Chondrocyte (in vitro differentiated cells): ENCODE measurements at places on chromosomes 6 and 20. TPM values are rescaled to one million over a fixed set of nuclear protein-coding genes. Genes with fewer than 3 reads are reported as not detected.

The LBP gene
- not detected in 3 replicates for total RNA-seq

The CCN6 gene
- total RNA-seq, result not detected in 3 replicates

The LAMA2 gene
- total RNA-seq, result 1.9 to 9.8 TPM (median 2.5 TPM) in 3 replicates

The MAN1A1 gene
- 6.9 to 16.3 TPM (median 7.2 TPM) in 3 replicates for total RNA-seq

The BIRC7 gene
- 0.50 to 0.51 TPM in 2 of 3 replicates, not detected in the other for total RNA-seq

The TNNC2 gene
- 0.46 to 0.63 TPM (median 0.52 TPM) in 3 replicates for total RNA-seq

The TRIM40 gene
- not detected in 3 replicates for total RNA-seq

The CYP39A1 gene
- 0.31 to 0.62 TPM in 2 of 3 replicates, not detected in the other for total RNA-seq

DNA sequence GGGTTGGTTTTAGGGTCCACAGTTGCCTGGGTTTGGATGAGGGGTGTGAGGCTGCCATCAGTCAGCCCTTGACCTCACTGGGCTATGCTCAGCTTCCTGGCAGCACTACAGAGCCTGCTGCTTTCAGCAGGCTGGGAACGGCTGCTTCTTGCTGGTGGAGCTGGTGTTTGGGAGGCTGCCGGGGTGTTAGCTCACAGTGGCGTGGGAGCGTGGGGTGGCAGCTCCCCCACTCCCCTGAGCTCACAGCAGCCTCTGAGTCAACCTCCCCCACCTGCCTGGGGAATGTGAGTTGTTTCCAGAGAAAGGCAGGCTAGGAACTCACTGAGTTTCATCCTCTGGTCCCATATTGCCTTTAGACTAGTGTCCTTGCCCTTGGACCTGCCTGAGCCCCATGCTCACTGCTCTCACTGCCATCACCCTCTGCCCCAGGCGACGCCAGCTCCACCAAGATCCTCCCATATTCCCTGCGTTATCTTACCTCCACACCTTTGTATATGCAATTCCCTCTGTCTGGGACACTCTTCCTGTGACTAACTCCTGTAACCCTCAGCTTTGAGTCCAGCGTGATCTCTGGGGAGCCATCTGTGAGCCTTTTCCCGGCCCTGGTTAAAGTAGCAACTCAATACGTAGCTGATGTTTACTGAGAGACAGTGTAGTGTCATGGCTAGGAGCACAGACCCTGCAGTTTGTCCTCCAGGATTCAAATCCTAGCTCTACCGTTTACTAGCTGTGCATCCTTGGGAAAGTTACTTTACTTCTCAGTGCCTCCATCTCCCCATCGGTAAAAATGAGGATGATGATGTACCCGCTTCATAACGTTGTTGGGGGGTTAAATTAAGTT, 34.8 kb downstream of the PPP1R16B start:
- no peaks in the 10 kb centered on the region for H3K36me3 ChIP-seq
- DNase-seq, result no peak
- no peaks in the 10 kb centered on the region for H3K4me1 ChIP-seq
- no peak overlapping the region for H3K4me3 ChIP-seq
- peaks cover 32% of the 10 kb centered on the region for H3K27me3 ChIP-seq

GRCh38 chr6:71488186-71488585, 199.6 kb downstream of the OGFRL1 start:
- H3K4me3 ChIP-seq, result no peak overlapping the region
- H3K27ac ChIP-seq, result no peak overlapping the region
- peaks cover 19% of the 10 kb centered on the region for H3K4me1 ChIP-seq
- no peak for DNase-seq

DNA sequence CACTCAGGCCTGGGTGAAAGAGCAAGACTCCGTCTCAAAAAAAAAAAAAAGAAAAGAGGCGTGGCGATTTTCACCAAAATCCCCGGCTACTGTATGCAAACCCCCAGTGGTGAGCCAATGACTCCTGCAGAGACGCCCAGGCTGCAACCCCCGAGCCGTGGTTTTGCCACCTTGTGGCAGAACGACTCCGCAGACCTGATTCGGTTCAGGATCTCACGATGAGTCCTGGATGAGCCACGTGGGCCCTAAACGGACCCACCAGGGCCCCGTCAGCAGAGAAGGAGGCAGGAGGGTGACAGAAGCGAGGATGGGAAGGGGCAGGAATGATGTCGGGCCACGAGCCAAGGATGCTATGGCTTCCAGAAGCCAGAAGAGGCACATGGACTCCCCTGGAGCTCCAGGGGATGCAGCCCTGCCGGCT, 42.5 kb downstream of the SLC2A4RG start:
- no peak for DNase-seq
- H3K27me3 ChIP-seq, result no peaks in the 10 kb centered on the region
- H3K4me3 ChIP-seq, result no peak overlapping the region
- no peaks in the 10 kb centered on the region for H3K4me1 ChIP-seq
- H3K36me3 ChIP-seq, result no peaks in the 10 kb centered on the region

- DNase-seq, result no peak
- peak overlapping the region; percentile 88 for H3K27ac ChIP-seq
- H3K36me3 ChIP-seq, result no peaks in the 10 kb centered on the region
- H3K4me1 ChIP-seq, result peaks cover 30% of the 10 kb centered on the region
- peak overlapping the region; percentile 49 for H3K4me3 ChIP-seq
- H3K27me3 ChIP-seq, result no peaks in the 10 kb centered on the region
Measured at GRCh38 chr6:167699141-167699931, 127.4 kb upstream of the AFDN start.

- DNase-seq, result no peak
- no peaks in the 10 kb centered on the region for H3K27me3 ChIP-seq
- H3K4me3 ChIP-seq, result no peak overlapping the region
- peaks cover 29% of the 10 kb centered on the region for H3K36me3 ChIP-seq
- H3K27ac ChIP-seq, result no peak overlapping the region
Measured at GRCh38 chr6:36865835-36866234, 8.8 kb downstream of the PPIL1 start.

GRCh38 chr20:49891476-49892110, 23.7 kb downstream of the SPATA2 start:
- peaks cover 55% of the 10 kb centered on the region for H3K4me1 ChIP-seq
- H3K36me3 ChIP-seq, result no peaks in the 10 kb centered on the region
- H3K27me3 ChIP-seq, result no peaks in the 10 kb centered on the region
- peak overlapping the region; percentile 13 for H3K27ac ChIP-seq
- DNase-seq, result peak; percentile 81

- DNase-seq, result no peak
- no peak overlapping the region for H3K4me3 ChIP-seq
- H3K27ac ChIP-seq, result no peak overlapping the region
- no peaks in the 10 kb centered on the region for H3K36me3 ChIP-seq
- no peaks in the 10 kb centered on the region for H3K27me3 ChIP-seq
- H3K4me1 ChIP-seq, result no peaks in the 10 kb centered on the region
Measured at GRCh38 chr6:132843316-132844035, 29.1 kb downstream of the RPS12 start.

DNA sequence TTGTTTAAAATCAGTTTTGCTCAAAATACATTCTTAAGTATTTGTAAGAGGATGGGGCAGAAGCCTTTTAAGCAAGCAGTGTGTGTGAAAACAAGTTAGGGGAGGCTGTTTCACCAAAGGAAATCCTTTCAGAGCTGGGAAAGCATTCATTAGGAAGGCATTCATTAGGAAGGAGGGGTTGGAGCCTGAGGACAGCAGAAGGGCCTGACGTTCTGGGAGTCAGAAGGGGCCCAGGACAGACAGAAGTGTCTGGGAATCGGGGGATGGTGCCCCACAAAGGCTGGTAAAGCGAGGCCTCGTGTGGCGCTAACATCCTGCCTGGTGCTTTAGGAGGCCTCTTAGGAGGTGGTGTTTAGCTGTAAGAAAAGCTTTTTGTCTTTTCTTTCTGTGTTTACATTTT, 80.6 kb upstream of the NXT1 start:
- H3K36me3 ChIP-seq, result no peaks in the 10 kb centered on the region
- H3K4me1 ChIP-seq, result peaks cover 41% of the 10 kb centered on the region
- H3K27ac ChIP-seq, result peak overlapping the region; percentile 84
- H3K27me3 ChIP-seq, result no peaks in the 10 kb centered on the region

DNA sequence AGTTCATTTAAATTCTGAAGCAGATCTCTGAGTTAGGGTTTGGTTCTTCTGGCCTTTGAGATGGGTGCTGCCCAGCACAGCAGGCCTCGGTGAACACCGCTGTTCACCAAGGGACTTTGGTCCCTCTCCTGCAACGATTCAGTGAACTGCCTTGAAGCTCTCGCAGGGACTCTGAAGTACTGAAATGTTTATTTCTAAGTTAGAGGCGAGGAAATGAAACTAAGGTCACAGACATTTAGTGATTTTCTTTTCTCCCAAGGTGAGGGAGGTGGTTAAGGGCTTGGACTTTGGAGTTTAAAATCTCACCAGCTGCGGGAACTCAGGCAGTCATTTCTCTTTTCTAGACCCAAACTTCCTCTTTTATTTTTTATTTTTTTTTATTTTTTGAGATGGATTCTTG, 26.2 kb downstream of the E2F3 start:
- peaks cover 28% of the 10 kb centered on the region for H3K4me1 ChIP-seq
- H3K27ac ChIP-seq, result no peak overlapping the region
- no peak overlapping the region for H3K4me3 ChIP-seq
- no peaks in the 10 kb centered on the region for H3K27me3 ChIP-seq
- DNase-seq, result no peak

GRCh38 chr6:169810066-169810989, 58.9 kb downstream of the ERMARD start:
- no peaks in the 10 kb centered on the region for H3K4me1 ChIP-seq
- H3K36me3 ChIP-seq, result peaks cover 2% of the 10 kb centered on the region
- peaks cover 23% of the 10 kb centered on the region for H3K27me3 ChIP-seq
- no peak overlapping the region for H3K27ac ChIP-seq
- H3K4me3 ChIP-seq, result no peak overlapping the region

- no peak overlapping the region for H3K27ac ChIP-seq
- no peaks in the 10 kb centered on the region for H3K36me3 ChIP-seq
- no peak for DNase-seq
- H3K27me3 ChIP-seq, result no peaks in the 10 kb centered on the region
- no peak overlapping the region for H3K4me3 ChIP-seq
- H3K4me1 ChIP-seq, result peaks cover 18% of the 10 kb centered on the region
Measured at GRCh38 chr20:50344232-50345071, 153.8 kb downstream of the CEBPB start.

- peaks cover 18% of the 10 kb centered on the region for H3K27me3 ChIP-seq
- no peaks in the 10 kb centered on the region for H3K36me3 ChIP-seq
- DNase-seq, result no peak
- H3K4me1 ChIP-seq, result no peaks in the 10 kb centered on the region
- no peak overlapping the region for H3K27ac ChIP-seq
- H3K4me3 ChIP-seq, result no peak overlapping the region
Measured at GRCh38 chr6:156347656-156348055, 429.5 kb upstream of the ARID1B start.

GRCh38 chr6:166838987-166839386, 117.4 kb downstream of the RNASET2 start:
- DNase-seq, result no peak
- no peak overlapping the region for H3K4me3 ChIP-seq
- no peaks in the 10 kb centered on the region for H3K4me1 ChIP-seq
- H3K27ac ChIP-seq, result no peak overlapping the region
- no peaks in the 10 kb centered on the region for H3K36me3 ChIP-seq
- H3K27me3 ChIP-seq, result peaks cover 6% of the 10 kb centered on the region

DNA sequence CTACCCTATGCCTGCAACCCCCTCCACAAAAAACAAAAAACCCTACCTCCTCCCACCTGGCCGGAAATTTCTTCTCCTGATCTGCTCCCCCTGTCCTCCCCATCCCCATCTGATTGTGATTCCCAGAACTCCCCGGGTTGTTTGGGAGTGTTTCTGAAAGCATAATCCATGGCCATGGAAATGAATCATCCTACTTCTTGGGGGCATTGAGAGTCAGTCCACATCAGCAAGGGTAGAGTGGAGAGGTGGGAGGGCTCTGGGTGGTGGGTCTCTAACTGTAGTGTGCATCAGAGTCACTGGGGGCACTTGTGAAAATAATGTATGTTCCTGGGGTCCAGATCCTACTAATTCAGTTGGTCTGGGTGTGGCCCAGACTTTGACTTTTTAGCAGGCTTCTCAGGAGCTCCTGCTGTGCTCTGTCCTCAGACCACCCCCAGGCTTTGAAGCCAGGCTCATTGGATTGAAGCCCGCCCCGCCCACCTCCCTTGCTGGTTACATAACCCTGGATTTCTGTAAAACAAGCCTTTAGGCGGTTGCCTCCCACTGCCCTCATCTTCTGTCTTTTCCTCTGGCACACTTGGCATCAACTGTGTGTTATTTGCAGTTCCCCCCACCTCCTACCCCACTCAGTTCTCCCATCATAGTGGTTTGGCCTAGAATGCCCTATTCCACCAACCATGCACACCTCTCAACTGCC, 10.5 kb downstream of the PIGT start:
- no peak overlapping the region for H3K27ac ChIP-seq
- peaks cover 19% of the 10 kb centered on the region for H3K36me3 ChIP-seq
- no peaks in the 10 kb centered on the region for H3K4me1 ChIP-seq
- no peak overlapping the region for H3K4me3 ChIP-seq
